ENCODE measurements at places on chromosomes 7 and 10.

- DNase-seq: no peak
These were observed 90.5 kb downstream of the PLXNA4 start for GRCh38 chr7:132485600-132486273.

DNA sequence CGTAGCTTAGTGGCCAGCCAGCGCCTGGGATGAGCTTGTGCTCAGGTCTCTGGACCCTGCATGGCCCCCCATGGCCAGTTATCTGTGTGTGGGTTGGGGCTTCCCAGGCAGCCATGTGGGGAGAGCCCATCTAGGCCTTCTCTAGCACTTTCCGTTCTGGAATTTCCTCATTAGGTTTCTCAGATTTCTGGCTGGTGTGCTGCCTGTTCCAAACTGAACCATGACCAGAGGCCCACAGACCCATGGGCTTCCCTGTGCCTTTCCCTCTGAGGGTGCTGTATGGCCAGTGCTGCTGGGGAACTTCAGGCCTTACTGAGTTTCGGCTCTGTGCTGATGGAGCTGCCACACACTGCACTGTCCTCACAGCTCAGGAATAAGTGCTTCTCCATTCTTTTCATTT, 50.2 kb downstream of the SHH start:
- no peak for DNase-seq

- DNase-seq: no peak
These were observed 62.6 kb downstream of the RASGEF1A start for GRCh38 chr10:43204042-43204942.

DNA sequence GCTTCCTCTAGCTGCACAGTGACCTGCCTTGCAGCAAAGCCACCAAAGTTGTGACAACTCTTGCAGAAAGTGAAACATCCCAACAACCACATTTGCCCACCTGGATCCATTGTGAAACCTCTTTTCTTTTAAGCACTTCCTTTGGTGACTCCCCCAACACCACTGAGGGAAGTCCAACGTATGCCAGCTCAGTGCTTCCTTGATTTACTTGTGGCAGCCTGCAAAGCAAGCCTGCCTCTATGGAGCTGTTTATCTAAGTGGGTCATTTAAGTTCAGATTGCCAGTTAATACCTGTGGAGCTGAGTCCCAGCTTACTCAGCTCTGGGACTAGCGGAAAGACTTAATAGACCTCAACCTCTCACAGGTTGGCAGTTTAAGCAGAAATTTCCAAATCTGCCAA, 230.8 kb upstream of the GHITM start:
- DNase-seq: no peak

GRCh38 chr10:93152136-93152535, 78.4 kb downstream of the CYP26A1 start:
- no peak for DNase-seq

DNA sequence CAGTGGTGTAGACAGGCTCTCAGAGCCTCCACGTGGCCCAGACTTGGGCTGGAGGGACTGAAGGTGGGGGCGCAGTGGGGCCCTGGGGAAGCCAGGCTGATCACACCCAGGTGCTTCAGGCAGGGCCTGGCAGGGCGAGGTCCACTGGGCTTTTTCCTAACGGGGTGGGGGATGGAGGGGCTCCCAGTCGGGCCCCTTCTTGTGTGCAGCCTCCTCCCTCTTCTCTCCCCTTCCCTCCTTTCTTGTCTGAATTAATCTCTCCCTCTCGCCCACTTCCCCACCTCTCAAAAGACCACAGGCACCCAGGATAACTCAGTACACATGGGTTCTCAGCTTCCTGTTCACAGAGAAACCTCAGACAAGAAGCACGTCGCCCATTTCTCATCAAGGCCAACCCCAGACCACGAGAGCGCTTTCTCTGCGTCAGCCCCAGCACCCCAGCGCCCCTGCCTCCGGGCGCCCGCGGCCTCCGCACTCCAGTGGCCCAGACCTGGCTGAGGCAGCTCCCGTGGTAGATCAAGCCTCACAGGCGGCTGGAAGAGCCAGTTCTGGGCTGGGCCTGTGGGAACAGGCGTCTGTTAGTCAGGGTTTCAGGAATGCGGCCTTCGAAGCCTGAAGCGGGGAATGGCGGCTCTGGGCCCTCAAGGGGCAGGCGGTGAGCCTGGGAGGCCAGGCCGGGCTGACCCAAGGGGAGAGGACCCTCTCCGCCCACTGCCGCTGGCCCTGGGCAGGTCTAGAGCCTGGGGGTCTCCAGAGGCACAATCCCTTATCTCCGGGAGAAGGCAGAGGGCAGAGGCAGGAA, 50.6 kb downstream of the PWWP2B start:
- DNase-seq: no peak

DNA sequence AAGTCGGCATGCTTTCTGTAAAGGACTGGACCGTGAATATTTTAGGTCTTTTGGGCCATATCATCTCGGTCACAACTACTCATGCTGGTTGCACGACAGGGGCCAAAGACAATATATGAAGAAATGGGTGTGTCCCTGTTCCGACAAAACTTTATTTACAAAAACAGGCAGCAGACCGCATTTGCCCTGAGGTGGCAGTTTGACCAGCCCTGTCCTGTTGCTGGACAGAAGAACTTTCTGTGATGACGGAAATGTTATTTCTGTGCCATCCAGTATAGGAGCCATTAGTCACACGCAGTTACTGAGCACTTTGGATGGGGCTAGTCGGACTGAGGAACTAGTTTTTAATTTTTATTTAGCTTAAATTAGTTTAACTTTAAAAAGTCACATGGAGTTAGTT, 112.8 kb upstream of the CARD11 start:
- DNase-seq: no peak

GRCh38 chr7:70356085-70356786, 758.0 kb downstream of the AUTS2 start:
- peak; percentile 58 for DNase-seq

DNA sequence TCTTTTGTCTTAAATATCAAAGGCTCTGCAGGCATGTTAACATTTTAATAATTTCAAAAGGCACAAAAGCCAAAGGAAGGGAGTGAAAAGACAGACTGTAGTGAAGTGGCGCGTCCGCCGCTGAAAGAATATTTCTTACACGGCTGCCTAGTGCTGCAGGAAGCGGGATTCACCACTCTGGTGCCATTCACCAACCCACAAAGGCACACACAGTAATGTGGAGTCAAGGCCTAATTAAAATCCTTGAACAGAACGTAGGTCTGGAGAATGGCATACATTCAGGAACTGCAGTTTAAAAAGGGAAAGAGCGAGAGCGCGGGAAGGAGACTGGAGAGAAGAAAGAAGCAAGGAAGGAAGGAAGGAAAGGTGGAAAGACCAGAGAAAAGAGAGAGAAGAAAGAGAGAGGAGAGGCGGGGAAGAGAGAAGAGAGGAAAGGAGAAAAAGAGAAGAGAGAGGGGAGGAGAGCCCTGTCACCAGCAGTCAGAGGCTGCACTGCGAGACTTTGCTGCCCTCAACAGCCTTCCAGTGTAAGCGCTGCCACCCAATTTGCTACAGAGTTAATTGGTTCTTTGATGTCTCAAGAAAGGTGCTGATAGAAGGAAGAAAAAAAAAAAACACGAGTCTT, 554.0 kb downstream of the MDFIC start:
- DNase-seq: no peak

DNA sequence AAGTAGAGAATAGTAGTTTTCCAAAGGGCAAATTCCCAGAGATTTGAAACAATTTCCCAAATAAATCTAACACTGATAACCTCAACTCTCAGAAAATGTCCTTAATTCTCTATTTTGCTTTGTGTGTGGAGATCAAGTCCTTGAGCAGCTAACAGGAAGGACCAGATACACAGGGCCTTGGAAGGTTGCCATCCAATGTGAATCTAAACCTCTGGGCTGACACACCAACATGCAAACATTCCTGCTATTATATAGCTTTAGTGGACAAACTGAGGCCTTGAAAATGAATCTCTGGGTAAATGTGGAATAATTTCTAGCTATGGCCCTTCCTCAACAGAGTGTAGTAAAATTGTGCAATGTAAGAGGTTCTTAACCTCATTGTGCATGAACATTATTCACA, 44.1 kb upstream of the PARD3 start:
- DNase-seq: no peak

DNA sequence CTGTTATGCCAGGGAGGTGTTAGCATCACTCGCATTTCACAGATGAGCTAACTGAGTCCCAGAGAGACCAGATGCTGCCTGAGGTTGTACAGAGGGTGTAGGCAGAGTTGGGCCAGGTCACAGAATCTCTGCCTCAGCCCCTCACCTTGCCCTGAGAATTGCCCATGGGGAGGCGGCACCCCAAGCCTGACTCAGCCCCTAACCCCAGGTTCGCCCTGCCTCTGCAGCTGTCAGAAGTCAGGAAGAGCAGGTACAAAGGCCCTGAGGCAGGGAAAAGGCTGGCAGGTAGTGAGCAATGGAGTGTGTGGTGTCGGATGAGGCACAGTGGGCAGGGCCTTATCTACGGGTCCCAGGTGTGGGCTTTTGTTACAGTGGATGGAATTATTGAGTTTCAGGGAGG, 79.4 kb downstream of the MYL10 start:
- DNase-seq: no peak

- no peak for DNase-seq
These were observed 41.1 kb downstream of the CPVL start for GRCh38 chr7:29105191-29105590.

DNA sequence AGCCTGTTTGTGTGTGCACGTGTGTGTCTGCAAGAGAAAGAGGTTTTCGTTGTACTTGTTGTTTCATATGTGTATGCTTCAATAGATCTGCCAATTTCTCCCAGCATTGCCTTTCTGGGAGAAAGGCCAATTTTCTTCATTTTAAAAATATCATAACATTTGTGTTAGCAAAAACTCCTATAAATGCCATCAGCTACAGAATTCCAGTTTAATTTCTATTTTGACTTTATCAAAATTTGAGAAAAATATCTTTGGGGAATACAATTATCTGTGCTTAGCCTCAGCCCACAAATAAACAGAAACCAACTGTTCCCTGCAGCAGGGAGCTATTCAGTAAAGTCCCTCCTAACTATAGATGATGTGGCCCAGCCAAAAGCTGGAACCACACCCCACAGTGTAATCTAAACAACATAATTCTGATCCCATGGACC, 68.3 kb upstream of the MGMT start:
- DNase-seq: no peak

DNA sequence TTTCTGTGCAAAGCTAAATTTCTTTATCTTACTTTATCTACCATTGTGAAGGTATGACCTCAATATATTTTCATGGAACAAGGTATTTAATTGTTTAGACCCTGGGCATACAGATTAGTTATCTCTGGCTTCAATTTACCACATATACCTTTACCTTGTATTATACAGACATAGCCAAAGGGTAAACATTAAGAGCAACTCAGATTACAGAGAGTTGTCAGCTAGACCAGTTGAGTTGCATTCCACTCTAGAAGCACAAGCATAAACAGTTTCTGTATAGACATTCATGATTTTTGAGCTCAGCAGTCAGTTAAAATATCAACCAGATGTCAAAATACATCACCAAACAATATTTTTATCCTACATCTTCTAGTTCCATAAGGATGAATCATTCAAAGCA, 857.3 kb upstream of the ZWINT start:
- no peak for DNase-seq

GRCh38 chr7:103549786-103550185, 103.8 kb upstream of the SLC26A5 start:
- DNase-seq: no peak

DNA sequence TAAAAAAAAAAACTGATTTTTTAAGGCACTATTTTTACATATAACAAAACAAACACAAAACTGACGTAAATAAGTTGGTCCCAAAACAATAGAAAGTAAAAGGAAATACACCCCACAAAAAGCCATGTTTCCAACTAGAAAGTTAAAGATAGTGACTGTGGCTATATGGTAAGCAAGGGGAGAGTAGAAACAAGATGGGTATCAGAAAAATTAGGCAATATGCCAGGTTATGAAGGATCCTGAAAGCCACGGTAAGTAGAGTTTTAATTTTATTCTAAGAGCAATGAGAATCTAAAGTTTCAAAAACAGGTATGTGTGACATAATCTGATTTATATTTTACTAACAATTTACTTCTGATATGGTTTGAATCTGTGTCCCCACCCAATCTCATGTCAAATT, 61.5 kb downstream of the BRAF start:
- DNase-seq: no peak

- no peak for DNase-seq
These were observed 150.1 kb upstream of the GPR22 start for GRCh38 chr7:107319724-107320228.

- DNase-seq: no peak
These were observed 45.5 kb upstream of the PRSS1 start for GRCh38 chr7:142703655-142704305.

DNA sequence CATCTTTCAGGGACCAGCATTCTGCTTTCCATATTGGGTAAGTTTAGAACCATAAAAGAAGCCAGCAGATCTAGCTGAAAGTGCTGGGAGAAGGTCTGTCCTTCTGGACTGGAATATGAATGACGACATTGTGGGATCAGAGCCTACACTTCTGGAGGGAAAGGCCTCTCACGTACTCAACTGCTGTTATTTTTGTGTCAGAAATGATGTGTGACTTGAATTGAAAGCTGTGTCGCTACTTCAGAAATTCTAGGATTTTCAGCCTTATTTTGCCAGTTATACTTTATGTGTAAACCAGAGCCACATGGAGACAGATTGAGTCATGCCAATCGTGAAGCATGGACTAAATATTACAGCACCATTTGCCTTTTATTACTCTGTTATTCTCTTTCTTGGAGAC, 231.0 kb downstream of the KIAA1217 start:
- DNase-seq: no peak

GRCh38 chr7:158008267-158008666, 579.4 kb downstream of the PTPRN2 start:
- no peak for DNase-seq

DNA sequence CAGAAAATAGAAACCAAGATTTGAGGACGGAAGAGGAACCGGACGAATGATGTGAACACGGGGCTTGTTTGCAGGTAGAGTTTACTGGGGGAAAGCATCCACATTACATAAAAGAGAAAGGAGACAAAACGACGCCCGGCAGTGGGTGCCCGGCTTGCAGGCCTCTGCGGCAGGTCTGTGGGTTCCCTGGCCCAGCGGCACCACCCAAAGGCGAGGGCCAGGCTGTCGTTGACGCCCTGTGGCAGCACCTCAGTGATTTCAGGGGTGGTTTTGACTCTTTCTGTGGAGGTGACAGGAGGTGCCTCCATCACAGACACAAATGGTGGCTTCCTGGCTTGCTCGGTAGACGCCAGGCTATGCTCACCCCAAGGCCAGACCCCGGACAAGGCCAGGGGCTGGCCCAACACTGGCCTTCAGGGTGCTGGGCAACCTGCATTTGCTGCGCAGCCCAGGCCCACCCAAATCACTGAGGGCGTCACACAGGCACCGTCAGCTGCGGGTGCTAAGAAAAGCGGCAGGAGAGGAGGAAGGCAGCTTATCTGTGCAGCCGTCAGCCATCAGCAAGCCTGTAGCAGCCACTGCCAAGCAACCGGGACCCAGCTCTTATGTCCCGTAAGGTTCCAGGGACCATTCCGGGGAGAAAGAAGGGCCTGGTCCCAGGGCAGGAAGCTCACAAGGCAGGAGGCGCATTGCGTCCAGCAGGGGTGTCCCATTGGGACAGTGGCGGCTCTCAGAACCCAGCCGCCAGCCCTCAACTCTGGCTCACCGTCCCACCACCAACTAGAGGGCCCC, 230.3 kb downstream of the PTPRN2 start:
- no peak for DNase-seq
